Activated CD8-positive, alpha-beta T cell treated with anti-CD3 and anti-CD28 coated beads, Interleukin-2, amount 10 ng/mL, durations not matched to agents 7 days and 5 days (primary cell): ENCODE measurements at places on chromosomes 11 and 22.

- no peak for DNase-seq
Measured at GRCh38 chr11:109972939-109973338, 120.3 kb upstream of the ZC3H12C start.

DNA sequence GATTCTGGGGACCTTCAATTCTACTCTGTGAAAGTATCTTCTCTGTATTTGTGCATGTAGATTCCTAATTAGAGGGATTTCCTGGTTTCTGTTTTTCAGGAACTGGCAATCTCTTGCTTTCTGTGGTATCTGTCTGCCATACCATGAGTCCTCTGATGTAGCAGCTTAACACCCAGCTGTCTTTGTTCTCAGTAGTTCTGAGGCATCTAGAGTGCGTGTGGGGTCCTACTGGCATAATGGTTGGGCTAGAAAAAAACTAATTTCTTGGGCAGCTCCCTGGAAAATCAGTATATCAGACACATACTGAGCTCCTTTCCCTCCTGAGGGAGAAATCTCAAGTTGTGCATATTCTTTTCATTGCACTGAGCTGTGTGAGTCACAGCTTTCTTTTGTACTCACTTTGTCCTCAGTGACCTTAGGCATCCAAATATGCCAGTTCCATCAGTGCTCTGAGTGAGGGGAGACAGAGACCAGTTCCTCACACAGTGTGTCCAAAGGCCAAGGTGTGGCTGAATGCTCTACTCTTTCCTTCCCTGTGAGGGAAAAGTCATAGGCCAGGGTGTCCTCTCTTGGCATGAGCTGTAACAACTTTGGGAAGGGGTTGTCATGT lies 35.5 kb upstream of the SLC22A24 start:
- no peak for DNase-seq

- no peak for DNase-seq
Measured at GRCh38 chr22:25402501-25403283, 161.8 kb upstream of the GRK3 start.

DNA sequence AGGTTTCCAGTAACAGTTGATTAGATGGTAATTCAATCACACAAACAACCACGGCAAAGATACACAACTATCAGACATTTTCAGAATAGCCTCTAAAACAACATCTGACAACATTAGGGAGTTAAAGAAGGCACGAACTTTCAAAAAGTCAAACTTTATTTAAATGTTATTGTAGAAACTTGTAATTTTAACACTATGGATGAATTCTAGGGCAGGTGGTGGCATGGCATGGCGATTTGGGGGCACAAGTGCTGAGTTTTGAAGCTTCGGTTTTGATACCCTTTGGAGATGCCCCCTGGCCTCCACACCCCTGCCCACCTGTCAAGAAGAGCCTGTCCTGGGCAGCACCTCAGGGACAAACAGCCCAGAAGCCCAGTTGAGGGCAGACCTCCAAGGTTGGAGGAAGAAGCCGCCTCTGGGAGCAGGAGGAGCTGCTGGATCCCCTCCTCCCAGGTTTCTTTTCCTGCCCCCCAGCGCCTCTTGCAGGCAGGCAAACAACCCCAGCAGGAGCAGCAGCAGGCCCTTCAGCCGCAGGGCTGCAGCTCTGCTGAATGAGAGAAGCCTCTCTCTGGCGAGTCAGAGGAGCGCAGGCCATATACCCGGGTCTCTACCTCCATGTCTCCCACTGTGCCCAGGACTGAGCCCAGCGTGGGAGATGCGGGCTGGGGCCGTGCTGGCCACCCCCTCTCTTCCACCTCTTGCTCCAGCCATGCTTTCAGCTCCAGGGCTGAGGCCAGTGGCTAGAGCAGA lies 102.1 kb upstream of the IGLL5 start:
- no peak for DNase-seq

GRCh38 chr22:23569716-23570115 lies 10.4 kb downstream of the IGLL1 start:
- DNase-seq = no peak

DNA sequence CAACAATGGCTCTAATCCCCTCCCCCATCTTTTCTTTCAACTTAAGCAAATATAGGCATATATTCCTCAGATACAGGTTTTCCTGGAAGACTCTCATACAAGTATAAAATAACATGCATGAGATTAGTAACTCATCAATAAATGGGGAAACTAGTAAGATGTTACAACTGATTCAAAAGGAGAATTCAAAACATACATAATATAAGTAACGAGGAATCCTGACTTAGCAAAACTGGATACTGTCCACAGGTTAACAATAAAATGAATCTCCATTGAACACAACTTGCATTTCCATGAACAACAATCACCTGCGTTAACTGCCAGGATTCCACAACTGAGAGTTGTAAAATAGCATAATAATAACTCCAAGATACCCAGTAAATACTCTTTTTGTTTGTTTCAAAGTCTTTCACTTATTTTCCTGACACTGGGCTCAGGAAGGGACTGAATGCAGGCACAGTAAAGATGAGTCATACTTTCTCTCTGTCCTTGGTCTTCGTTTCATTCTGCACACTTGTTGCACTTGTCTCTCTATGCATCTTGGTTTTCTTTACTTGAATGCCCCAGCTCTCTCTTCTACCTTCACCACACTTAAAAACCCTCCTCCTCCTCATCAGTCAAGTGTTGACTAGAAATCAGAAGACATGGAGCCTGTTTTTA lies 8.1 kb downstream of the APIP start:
- no peak for DNase-seq

GRCh38 chr11:120153221-120153620 lies 15.3 kb upstream of the TRIM29 start:
- no peak for DNase-seq

DNA sequence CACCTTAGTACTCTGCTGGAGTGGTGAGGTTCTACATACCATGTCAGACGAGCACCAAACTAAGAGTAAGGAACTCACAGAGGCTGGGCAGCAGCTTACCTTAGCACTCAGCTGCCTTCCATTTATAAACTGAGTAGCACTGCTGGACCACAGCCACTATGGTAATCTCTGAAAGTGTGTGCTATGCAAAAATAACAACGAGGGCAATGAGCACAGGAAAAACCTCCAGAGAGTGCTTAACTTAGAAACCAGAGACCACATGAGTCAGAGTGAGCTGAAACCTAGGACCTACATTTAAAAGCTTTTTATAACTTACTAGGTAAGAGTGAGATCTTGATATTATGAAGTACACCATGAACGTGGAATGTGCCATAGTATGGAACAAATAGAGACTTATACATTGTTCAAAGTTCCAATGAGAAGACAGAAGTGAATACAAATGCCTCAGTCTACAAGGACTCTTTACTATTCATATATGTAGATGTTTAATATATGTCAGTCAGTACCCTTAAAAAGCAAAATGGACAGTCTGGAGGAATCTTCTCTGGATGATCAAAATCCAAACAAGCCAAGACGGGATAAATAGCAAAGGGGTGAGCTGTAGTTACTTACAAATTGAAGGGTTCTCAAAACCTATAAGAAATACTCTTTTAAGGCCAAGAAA lies 17.2 kb upstream of the CD59 start:
- no peak for DNase-seq

DNA sequence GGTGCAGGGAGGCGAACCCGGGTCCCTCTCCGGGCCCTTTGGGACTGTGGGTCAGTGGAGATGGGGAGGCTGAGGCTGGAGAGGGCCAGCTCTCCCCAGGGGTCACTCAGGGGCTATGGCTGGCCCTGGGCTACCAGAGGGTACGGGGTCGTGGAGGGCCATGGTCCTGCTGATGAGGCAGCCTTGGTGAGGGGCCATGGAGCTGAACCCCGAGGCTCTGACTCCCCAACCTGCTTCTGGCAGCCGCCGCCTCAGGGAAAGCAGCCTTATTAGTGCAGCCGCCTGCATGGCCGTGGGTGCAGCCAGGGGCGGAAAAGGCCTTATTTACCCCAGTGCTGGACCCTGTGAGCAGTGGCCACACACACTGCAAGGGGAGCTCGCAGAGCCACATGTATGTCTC lies 139.4 kb downstream of the MIAT start:
- no peak for DNase-seq

GRCh38 chr22:26283330-26283729 lies 114.1 kb downstream of the SEZ6L start:
- DNase-seq = no peak

DNA sequence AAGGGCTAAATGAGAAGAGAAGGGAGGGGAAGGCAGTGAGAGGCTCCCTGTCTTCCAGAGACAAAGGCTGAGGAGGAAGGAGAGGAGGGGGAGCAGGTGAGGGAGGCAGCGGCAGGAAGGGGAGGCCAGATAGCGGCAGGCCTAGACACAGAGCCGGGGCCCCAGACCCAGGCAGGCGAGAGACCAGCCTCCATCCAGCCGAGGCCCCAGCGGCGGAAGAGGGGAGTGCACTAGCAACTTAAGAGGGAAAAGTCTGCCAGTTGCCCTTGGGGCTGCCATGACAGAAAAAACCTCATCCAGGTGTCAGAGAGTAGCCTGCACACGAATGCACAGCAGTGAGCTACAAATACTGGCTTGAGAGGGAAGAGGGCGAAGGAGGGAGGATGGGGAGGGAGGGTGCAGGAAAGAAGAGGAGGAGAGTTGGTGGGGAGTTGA lies 46.7 kb downstream of the IGLL1 start:
- DNase-seq = peak; percentile 52

DNA sequence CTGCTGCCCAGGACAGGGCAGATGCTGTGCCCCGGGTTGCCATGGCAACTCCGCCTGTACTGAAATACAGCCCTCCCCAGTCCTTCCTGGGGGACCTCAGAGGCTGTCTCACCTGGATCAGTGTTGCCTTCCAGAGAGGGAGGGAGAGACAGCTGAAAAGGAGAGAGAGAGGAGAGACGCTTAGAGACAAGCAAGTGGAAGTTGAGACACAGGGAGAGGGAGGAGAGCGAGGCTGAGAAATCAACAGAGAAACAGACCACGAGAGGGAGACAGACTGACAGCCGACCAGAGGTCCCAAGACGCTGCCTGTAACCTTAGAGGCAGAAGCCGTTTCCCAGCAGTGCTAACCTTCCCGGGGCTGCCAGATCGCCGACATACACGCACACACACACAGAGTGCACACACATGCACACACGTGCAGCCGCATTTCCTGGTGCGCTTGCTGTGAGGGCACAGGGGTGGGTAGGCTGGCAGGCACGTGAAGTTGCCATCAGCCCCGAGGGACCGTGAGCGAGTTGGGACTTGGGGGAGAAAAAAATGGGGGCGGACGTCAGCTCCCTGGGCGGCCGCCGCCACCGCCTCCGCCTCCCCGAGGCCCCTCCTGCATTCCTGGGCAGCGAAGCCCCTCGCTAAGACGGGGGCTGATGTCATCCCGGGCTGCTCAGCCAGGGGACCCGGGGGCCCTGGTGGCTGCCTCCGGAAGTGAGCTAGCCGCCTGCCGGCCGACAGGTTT lies 88.6 kb upstream of the CRYBB3 start:
- peak; percentile 70 for DNase-seq

DNA sequence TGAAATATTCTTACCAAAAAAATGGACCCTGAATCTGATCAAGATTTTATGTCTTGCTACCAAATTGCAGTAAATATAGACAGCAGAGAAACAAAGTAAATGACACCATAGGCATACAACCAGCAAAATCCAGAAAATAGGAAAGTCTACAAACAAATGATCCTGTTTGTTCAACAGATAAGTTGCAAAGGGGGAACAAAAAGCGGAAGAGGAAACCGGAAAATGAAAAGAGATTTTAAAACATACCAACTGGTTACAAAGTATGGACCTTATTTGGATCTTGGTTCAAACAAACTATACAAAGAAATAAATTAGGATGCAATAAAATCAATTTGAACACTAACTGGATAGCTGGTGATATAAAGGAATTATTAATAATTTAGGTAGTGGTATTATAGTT lies 92.0 kb downstream of the TMPRSS5 start:
- DNase-seq = no peak

DNA sequence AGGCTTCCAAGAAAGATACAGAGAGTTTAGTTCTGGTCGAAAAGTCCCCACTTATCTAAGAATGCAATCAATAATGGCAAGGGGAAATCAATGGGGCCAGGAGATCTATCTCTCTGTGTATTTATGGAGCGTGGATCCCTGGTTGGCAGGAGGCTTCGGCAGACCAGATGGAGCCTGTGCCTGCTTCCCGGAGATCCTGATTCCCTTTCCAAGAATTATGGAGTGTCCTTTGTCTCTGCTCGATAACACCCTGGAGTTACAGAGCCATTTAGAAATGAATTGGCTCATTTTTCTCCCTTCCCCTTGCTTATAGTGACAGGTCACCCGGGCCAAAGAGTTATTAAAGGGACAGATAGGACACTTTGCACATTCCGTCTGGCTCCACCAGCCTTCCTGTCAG lies 92.4 kb downstream of the ISX start:
- no peak for DNase-seq

DNA sequence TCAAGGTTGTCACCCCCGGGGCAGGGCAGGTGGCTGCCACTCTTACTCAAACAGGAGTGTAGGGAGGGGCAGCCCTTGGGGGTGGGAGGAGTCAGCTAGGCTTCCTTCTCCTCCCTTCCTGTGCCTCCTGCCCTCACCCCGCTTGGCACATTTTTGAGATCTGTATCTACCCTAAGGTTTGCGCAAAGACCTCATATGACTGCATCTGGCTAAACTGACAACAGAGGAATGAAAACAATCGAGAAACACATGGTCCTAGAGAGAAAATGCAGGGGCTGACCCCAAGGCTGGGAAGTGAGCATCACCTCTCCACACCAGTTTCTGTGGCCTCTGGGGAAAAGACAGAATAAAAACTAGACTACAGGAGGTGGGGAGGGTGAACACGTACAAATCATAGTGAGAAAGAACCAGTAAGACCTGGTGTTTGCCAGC lies 28.1 kb downstream of the IGSF9B start:
- peak; percentile 80 for DNase-seq

DNA sequence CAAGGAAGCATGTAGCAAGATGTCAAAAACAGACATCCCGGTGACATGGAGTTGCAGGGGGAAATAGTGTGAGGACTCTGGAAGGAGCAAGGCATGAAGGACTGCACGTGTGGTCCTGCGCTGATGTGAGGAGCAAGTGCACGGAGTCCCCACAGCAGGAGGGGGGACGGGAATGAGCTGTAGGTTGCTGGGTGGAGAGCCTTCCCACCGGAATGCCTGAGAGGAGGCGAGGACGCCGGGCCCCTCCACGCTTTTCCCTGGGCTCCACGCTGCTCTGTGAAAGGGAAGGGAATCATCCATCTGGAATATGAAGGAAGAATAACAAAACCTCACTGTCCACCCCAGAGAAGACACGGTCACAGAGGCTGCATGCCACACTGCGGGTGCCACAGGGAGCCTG lies 23.6 kb upstream of the EFCAB6 start:
- DNase-seq = no peak

GRCh38 chr11:45385844-45386243 lies 99.7 kb upstream of the SYT13 start:
- DNase-seq = no peak

- no peak for DNase-seq
Measured at GRCh38 chr11:103988595-103988969, 47.9 kb upstream of the DDI1 start.

GRCh38 chr11:67617243-67617953 lies 10.7 kb downstream of the NDUFV1 start:
- no peak for DNase-seq

GRCh38 chr22:39617342-39617741 lies 46.8 kb downstream of the CACNA1I start:
- DNase-seq = no peak
